NCI-H2227 treated with DMSO at 0.1 percent for 48 hours (cell line): ENCODE measurements at places on chromosomes 13 and 19.

DNA sequence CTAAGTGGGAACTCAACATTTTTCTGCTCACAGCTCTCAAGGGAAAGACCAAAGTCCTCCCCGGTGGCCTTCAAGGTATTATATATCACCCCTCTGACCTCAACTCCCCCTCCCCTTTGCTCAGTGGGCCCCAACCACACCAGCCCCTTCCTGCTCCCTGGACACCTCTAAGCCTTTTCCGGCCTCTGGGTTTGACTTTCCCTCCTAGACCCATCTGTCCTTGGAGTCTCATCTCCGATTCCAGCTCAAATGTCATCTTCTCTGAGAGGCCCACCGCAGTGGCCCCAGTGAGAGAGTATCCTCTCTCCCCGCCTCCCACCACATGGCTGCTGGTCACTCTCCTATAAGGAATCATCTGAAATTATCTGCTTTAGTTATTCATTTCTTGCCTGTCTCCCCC, 941 bp upstream of the UHRF1 start:
- DNase-seq = no peak

DNA sequence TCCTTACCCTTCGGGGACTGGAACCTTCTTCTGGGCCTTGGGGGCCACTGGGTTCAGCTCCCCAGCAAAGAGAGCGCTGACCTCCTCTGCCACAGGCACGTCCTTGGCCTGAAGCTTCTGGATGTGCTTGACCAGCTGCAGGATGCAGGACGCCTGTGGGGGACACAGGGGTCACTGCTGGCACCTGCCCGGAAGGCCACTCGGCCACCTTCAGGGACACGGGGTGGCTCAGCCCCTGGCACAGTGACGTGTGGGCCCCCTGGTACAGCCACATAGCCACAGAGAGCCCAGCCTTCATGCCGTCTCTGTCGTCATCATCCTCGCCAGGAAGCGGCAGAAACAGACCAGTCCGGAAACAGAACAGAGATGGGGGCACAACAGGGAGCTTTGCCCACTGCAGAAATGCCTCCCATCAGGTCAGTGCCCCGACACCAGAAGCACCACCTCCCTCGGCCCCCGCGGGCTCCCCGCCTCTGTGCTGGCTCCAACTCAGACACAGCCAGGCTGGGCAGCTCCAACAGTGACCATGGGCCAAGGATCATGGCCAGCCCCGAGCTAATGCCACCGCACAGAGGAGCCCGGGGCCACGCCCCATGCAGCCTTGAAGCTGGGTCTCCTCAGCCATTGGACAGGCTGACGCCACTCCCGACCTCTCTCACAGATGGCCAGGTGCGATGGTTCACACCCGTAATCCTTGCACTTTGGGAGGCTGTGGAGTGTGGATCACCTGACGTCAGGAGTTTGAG, 20.7 kb downstream of the IZUMO4 start:
- DNase-seq = no peak

- DNase-seq = no peak
Observed at GRCh38 chr13:85582890-85583289, 216.3 kb downstream of the SLITRK6 start.

DNA sequence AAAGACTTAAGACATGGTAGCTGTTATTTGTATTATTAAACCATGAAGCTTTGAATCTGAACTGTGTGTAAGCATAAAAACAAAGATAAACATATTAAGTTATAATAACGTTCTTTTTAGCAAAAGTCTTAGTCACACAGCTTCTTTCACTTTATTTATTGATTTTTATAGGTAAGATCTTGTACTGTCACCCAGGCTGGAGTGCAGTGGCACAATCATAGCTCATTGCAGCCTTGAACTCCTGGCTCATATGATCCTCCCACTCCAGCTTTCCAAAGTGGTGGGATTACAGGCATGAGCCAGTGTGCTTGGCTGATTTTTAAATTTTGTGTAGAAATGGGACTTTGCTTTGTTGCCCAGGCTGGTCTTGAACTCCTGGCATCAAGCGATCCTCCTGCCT, 13.4 kb downstream of the FARP1 start:
- no peak for DNase-seq

- no peak for DNase-seq
Observed at GRCh38 chr19:56245121-56245740, 27.3 kb upstream of the EDDM13 start.

- DNase-seq = no peak
Observed at GRCh38 chr13:47148543-47148942, 251.7 kb upstream of the HTR2A start.

DNA sequence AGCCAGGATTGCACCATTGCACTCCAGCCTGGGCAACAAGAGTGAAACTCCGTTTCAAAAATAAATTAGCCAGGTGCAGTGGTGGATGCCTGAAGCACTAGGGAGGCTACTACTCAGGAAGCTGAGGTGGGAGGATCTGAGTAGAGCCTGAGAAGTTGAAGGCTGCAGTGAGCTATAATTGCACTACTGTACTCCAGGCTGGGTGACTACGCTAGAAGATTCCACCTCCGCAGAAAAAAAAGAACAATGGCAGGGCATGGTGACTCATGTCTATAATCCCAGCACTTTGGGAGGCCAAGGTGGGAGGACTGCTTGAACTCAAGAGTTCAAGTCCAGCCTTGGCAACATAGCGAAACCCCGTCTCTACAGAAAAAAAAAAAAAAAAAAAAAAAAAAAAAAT, 20.5 kb downstream of the HAUS8 start:
- no peak for DNase-seq

DNA sequence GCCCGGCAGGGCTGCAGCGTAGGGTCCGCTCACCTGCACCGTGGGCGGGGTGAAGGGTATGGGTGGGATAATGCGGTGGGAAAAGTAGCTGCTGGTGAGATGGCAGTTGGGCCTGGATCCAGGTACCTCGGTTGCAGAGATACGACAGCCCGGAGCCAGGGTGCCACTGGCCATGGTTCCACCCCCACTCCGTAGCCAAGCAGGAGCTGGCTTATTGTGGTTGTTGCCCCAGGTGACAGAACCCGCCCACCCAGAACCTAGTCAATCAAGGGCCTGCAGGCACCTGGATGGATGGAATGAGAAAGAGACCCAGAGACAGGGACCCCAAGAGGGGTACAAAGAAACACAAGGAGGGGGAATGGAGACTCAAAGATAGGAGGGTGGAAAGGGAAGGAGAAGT, 3.5 kb upstream of the LHB start:
- no peak for DNase-seq

DNA sequence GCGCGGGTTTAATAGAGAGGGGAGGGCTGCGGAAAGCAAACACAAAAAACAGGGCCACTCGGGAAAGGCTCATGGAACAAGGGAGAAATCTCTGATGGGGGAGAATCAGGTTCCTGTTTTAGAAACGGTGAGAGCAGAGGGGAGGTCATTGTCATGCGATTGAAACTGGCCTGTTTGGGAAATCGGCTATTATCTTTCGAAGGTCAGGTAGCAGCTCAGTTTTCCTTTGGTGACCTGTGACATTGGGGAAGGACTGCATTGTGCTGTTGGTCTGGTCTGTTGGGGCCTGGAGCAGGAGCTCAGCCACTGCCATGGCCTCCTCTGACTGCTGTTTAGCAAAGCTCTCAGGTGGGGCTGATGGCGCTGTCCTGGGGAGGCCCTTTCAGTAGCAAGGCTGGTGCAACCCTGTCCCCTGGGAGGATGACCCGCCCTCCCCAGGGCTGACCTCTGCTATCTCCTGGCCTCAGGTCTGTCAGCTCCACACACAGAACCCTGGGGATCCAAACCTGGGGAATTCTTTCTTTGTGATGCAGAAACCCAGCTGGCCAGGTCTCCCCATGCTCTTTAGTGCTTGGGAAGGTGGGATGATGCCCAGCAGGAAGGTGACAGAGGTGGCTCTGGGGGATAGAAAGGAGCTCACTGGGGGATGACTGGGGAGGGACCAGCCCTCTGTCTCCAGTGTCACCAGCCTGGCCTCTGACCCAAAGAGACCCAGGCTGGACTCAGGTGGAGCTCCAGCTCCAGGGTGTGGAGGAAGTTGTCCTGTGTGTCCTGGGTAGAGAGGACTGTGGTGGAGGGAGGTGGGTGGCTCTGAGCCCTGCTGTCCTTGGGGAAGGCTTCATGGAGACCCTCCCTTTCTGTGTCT, 21.2 kb upstream of the CD177 start:
- DNase-seq = no peak

DNA sequence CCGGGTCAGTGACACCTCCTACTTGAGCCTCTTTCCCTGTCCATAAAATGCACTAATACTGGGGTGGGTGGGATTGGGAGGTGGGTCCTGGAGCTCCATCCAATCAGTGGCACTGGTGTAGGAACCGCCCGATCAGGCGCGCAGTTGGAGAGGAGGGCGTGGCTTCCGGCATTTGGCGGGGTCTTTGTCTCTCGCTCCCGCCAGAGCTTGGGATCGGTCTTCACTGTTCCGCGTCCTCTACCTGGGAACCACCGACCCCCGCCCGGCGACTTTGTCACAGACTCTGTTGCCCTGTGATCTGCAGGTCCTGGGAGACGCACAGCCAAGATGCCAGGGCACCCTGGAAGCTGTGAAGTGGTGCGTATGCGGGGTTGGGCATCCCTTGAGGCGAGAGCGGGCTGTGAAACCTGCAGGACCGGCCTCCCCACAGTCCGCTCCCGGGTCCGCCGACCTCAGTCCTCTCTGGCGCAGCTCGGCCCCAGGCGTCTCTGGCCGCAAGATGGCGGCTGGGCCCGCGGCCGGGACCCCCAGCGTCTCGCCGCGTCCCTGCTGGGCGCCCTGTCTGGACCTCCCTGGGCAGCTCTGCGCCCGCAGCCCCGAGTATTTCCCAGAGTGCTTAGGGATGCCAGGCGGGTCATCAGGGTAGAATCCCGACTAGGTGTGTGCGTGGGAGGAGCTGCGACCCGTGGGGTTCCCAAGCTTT, 41.6 kb upstream of the ZNF730 start:
- peak; percentile 84 for DNase-seq

DNA sequence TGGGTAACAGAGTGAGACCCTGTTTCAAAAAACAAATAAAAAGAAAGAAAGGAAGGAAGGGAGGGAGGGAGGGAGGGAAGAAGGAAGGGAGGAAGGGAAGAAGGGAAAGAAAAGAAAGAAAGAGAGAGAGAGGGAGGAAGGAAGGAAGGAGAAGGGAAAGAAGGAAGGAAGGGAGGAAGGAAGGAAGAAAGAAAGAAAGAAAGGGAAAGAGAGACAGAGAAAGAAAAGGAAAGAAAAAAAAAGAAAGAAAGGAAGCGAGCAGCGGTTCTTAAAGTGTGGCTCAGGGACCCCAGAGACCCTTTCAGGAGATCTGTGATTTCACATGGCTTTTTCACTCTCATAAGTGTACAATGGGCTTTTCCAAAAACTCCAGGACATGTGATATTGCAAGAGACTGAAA, 9.9 kb upstream of the CADM4 start:
- no peak for DNase-seq

DNA sequence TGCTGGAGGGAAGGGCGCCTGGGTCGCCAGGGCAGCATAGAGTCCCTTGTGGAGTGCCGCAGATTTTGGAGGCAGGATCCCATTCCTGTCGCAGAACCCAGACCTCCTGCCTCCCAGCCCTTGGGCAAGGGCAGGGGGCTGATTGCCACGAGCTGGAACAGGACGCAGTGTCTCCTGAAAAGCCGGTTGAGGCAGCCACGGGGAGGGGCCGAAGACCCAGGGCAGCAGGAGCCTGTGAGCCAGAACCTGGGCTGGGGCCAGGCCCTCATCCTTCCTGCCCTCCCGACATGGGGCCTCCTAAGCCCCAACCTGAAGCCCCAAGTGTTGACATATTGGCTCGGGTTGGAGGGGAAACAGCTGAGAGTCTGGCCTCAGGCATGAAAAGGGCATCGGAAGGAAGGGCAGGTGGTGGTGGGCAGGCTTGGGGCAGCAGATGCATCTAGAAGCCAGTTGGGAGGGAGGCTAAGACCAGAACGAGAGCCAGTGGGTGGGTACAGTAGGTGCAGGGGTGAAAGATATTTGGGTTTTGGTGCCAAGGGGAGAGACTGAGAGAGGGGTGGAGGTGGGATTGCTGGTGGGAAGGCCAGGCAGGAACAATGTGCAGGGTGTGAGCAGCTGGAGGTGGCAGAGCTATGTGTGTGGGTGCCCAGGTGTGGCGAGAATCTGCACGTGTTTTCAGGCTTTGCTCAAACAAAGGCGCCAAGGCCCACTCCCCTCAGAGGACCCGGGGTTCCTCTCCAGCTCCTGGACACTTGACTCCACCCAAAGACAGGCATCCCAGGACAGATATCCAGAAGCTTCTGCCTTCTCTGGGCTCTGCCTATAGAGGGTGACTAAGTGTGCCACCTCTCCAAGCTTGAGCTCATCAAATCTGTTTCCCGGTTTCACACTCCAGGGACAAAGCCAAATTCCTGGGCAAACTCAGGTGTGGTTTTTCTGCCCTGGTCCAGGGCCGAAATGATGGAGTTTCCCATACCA, 1.4 kb upstream of the SBSN start:
- no peak for DNase-seq

DNA sequence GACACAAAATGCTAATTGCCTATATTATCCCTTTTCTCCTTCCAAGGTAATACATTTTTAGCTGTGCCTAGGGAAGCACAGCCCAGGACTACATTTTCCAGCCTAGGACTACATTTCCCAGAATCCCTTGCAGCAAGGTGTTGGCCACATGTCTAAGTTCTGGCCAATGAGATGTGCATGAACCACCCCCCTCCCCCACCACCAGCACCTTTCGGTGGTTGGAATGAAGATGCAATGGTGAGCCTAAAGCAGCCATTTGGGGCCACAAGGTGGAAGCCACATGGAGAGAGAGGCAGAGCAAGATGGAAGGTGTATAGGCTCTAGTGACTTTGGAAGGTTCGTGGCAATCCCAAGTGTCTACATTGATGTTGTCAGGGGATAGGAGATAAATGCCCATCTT, 16.2 kb downstream of the UNC13A start:
- DNase-seq = peak; percentile 11

DNA sequence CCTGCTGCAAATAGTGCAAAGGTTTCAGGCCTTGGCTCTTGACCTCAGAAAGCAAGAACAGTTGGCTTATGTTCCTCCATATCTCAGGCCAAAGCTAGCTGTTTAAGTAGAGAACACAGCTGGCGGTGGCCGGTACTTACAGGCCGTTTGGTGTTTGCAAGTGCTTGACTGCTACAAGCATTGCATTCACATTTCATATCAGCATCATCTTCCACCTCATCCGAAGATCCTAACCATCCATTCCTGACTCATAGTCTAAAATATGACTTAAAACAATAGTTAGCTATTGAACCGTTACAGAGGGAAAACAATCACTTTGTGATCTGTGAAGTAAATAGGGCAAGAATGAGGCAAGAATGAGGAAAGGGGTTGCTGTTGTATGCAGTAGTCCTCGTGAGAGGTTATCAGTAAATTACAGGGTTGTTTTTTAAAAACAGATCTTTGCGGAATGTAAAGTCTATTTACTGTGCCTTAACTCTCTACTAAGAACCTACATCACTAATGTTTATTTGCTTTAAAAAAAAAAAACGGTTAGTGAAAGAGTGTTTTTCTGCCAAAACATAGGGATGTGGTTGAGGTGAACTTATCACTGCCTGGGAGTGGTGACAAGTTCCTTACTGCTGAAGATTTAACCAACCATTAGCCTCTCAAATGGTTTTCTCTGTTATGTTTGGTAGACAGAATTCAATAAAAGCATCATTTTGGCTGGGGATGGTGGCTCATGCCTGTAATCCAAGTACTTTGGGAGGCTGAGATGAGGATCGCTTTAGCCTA, 21.6 kb upstream of the WDR88 start:
- DNase-seq = peak; percentile 88
